ENCODE measurements at places on chromosomes 16 and 17.

GRCh38 chr17:7392696-7393612, 1.4 kb downstream of the PLSCR3 start:
- DNase-seq = no peak

DNA sequence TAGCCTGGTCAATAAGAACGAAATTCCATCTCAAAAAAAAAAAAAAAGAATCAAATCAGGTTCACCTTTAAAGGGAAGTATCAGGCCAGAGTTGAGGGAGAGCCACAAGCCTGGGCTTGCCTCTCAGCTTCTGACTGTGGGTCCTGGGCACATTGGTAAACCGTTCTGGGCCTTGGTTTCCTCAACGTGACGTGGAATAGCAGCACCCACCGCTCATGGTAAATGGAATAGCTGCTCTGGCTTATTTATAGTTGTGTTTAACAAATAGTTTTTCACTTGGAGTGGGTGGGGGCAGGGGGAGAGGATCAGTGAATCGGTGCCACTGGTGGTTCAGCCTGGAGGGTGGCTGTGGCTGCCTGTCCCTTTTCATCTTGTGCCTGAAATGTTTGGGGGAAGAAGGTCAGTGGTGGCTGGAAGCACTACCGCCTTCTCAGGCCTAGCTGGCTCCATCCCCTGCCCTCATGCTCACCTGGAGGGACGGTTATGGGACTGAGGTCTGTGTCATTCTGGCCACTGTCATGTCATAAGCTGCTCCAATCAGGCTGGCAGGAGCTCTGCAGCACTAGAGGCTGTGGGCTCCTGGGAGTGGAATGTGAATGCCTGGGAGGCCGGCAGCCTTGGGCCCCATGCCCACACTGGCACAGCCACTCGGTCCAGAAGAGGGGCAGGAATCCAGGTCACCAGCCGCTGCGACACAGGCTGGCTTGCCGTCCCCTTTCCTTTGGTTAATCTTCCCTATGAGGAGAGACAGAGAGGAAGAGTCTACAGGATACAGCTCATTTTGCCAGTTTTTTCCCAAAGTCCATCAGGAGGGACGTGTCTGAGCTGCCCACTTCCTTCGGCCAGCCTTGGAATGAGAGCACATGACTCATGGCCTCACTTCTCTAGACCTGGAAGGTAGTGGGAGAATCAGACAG, 27.0 kb downstream of the CCR7 start:
- DNase-seq = peak; percentile 79

DNA sequence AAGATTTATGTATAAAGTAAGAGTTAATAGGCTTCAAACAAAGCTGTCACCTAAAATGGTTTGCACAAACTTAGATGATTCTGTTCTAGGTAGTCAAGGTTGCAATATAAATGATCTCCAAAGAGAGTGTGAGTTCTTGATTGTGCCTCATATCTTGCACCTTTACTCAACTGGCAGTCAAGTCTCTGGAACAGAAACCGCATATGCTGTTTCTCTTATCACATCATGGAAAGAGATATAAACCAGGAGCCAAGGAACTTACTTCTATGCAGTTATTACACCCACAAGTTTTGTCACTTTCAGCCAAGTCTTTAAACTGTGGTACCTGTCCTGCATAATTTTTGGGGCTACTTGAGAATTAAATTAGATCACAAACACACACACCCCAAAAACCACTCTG, 5.2 kb downstream of the SSH2 start:
- DNase-seq = no peak

DNA sequence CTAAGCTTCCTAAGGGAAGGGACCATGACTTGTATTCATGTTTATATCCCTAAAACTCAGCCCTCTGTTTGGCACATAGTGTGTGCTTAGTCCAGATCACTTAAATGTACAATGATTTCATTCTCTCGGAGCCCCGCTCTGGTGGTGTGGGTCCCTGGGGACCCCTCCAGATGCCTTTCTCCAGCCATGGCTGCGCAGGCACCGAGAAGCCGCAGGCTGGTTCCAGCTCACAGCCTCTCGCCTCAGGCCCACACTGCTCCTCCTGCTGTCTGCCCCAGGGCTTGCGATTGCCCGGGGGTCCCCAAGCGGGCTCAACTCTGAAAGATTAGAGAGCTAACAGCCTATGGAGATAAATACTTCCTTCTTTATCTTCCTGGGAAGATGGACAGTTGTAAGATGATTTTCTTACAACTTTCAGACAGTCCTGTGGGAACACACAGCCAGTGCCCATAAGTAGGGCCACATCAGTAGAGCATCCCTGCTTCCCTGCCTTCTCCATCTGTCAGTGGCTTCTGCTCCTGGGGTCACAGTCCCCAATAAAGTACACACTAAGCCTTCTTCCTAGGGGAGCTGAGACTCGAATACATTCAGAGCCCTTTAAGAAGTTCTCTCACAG, 66.2 kb downstream of the CENPV start:
- no peak for DNase-seq

GRCh38 chr17:37179893-37180292, 195.9 kb upstream of the C17orf78 start:
- no peak for DNase-seq

DNA sequence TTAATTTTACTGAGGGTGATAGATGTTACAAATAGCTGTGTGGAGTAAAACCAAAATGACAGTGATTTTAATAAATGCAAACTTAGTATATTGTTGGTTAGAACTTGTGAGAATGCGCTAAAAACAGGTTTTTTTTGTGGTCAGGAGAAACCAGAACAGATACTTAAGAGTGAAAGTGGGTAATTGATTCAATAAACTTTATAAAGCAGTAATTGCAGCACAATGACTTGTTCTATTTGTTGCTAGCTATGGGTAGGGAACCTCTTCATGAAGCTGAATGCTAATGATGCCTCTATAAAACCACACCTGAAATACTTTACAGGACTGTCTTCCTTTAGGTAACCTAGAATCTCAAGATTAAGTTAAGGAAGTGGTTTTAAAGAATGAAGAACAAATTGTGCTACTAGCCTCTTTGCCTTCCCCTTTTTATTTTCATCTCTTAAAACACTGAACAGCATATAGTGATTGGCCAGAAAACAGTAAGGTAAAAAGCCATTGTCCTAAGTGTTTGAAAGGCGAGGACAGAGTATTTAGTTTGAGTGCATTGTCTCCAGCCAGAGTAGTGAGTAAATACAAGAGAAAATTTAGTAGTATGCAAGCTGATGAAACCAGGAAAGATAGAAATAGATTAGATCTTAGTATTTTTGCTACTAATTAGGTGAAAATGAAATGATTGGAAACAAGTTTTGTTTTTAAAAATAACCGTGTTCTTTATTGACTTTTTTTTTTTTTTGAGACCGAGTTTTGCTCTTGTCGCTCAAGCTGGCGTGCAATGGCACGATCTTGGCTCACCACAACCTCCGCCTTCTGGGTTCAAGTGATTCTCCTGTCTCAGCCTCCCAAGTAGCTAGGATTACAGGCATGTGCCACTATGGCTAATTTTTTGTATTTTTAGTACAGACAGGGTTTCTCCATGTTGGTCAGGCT, 6.0 kb downstream of the GGNBP2 start:
- no peak for DNase-seq

DNA sequence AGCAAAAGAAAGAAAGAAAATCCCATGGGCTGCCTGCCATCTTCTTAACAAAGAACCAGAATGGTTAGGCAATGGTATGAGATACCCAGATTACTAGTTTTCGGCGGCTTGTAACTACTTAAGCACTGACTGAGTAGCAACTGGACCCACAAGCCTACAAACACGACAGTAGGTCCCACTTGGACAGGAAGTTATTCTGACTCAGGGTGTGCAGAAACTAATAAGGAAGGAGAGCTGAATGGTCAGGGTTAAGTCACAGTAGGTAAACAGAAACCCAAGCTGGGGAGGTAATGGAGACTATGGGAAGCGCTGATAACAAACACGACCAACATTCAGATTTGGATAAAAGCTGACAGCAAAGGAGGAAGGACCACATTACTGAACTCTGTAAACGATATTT, 10.4 kb upstream of the HLF start:
- DNase-seq = no peak

DNA sequence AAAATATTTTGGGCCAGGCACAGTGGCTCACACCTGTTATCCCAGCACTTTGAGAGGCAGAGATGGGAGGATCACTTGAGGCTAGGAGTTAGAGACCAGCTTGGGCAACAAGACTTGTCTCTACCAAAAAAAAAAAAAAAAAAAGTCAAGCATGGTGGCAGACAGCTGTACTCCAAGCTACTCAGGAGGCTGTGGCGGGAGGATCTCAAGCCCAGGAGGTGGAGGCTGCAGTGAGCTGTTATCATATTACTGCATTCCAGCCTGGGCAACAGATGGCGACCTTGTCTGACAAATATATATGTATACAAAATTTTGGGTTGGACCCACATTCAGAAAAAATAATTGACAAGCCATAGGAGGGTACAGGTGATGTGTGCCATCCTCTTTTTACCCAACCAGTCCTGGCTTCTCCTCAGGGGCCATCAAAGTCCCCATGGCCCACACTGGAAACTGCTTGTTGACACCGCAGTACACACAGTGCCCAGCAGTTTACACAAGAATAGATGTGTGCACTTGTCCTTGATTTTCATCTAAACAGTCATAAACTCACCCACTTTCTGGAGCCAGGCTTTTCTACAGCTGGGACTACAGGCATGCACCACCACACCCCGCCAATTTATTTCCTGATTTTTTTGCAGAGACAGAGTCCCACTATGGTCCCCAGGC, 1.7 kb downstream of the CES2 start:
- no peak for DNase-seq

DNA sequence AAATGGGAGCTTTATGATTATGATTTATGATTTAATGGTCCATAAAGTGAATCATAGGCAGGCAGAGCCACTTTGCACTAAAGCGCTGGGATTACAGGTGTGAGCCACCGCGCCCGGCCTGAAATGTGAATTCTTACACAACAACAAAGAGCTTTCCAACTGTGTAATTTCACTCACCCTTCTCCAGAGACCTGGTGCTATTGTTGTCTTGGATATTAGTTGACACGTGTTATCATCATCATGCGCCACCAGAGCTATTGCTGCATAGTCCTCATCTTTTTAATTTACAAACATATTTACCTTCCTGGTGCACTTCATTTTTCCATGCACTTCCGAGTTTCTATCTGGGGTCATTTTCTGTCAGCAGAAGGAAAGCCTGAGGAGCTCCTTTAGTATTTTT, 4.8 kb upstream of the UTS2R start:
- DNase-seq = no peak

DNA sequence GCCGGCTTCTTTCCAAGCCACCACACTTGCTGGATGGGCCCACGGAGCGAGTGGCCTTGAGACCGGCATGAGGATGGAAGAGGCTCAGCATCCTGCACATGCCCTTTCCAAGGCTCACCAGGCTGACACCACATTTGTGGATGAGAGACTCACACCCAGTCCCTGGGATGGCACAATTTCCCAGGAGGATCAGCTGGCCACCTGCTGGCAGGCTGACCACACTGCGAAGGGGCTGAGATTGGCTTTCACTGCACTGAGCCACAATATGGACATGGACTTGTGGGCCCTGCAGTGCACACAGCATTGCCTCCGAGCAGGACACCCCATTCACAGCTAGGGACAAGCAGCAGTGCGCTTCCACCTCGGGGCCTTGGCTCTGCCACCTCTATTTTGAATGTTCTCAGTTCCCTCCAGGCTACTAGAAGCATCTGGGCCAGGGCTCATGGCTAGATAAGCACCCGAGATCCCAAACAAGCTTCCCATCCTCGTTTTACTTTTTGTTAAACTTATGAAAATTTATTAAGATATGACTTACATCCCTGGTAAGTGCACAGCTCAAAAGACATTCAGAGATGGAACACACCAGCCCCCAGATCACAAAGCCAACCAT, 25.3 kb upstream of the KSR1 start:
- DNase-seq = peak; percentile 28

GRCh38 chr17:16463358-16464302, 28.4 kb downstream of the LRRC75A start:
- peak; percentile 63 for DNase-seq

GRCh38 chr16:2702871-2703745, 16.9 kb downstream of the PRSS27 start:
- DNase-seq = peak; percentile 66

- DNase-seq = peak; percentile 37
Measured at GRCh38 chr17:164303-165235, 16.9 kb downstream of the DOC2B start.

GRCh38 chr16:24737916-24738594, 8.6 kb downstream of the TNRC6A start:
- no peak for DNase-seq

GRCh38 chr17:50425682-50426471, at the start of gene ACSF2:
ACSF2 (plus strand) TSS chr17:50426218; CDS start chr17:50426262, 44 bp downstream.
- DNase-seq = peak; percentile 76

GRCh38 chr17:55635253-55635914, 87.3 kb downstream of the TMEM100 start:
- no peak for DNase-seq

- DNase-seq = no peak
Measured at GRCh38 chr17:81388612-81389367, 6.5 kb upstream of the BAHCC1 start.

DNA sequence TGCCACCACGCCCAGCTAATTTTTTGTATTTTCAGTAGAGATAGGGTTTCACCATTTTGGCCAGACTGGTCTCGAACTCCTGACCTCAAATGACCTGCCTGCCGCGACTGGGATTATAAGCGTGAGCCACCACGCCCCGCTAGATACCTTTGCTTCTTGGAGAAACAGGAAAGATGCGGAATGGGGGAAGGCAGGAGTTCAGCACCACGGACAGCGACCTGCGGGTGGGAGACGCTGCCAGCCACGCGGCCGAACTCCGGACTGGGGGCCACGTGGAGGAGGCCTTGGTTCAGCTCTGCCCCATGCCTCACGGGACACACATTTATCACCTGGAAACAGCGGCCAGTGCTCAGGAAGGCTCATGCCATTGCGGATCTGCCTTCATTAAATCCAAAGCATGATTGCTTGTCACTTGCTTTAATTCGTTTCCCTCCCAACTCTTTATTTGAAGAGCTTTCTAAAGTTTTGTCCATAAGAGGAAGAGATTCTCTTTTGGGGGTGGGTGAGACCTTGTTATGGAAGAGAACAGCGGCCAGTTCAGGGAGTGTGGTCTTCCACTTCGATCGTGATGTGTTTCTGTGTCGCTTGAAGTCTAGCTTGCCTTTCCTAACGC, 219.9 kb downstream of the ENGASE start:
- DNase-seq = peak; percentile 56

GRCh38 chr17:9346296-9346926, 229.2 kb downstream of the STX8 start:
- no peak for DNase-seq

DNA sequence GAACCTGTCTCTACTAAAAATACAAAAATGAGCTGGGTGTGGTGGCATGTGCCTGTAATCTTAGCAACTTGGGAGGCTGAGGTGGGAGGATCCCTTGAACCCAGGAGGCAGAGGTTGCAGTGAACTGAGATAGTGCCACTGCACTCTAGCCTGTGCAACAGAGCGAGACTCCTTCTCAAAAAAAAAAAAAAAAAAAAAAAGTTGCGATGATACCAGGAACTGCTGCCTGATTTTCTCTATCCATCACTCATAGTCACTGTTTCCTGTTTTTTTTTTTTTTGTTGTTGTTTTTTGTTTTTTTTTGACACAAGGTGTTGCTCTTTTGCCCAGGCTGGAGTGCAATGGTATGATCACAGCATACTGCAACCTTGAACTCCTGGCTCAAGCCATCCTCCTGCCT, 59.2 kb downstream of the ABCC1 start:
- no peak for DNase-seq

- DNase-seq = peak; percentile 35
Measured at GRCh38 chr16:920717-921116, 50.1 kb downstream of the LMF1 start.

GRCh38 chr17:76382803-76383545, 1.4 kb upstream of the SPHK1 start:
- peak; percentile 58 for DNase-seq
